ENCODE measurements at places on chromosomes 7 and 10. TPM values are rescaled to one million over a fixed set of nuclear protein-coding genes. Genes with fewer than 3 reads are reported as not detected.
A peak's percentile ranks its signal among the peaks of the same experiment; 100 is the strongest.

Gene SMURF1
- total RNA-seq, result 32.3 TPM

DNA sequence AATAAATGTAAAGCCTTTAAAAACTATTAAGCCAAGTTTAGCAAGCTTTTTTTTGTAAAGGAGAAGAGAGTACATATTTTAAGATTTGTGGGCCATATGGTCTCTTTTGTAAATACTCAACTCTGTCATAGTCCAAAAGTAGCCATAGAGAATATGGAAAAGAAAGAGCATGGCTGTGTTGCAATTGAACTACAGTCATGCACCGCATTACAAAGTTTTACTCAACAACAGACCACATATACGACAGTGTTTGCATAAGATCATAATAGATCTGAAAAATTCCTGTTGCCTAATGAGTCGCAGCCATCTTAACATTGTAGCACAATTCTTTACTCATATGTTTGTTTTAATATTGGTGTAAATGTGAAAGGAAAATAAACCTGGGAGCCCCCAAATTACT is 440.8 kb downstream of the HTR7 start:
- peak; percentile 70 for DNase-seq

GRCh38 chr10:47443145-47443544 is 40.8 kb downstream of the ANXA8 start:
- DNase-seq, result no peak

- no peak for DNase-seq
Measured at GRCh38 chr7:20306180-20306946, 24.3 kb upstream of the ITGB8 start.

GRCh38 chr7:149375234-149376008 is 85.4 kb downstream of the ZNF777 start:
- DNase-seq, result no peak

Gene FEZF1
- not detected for total RNA-seq

DNA sequence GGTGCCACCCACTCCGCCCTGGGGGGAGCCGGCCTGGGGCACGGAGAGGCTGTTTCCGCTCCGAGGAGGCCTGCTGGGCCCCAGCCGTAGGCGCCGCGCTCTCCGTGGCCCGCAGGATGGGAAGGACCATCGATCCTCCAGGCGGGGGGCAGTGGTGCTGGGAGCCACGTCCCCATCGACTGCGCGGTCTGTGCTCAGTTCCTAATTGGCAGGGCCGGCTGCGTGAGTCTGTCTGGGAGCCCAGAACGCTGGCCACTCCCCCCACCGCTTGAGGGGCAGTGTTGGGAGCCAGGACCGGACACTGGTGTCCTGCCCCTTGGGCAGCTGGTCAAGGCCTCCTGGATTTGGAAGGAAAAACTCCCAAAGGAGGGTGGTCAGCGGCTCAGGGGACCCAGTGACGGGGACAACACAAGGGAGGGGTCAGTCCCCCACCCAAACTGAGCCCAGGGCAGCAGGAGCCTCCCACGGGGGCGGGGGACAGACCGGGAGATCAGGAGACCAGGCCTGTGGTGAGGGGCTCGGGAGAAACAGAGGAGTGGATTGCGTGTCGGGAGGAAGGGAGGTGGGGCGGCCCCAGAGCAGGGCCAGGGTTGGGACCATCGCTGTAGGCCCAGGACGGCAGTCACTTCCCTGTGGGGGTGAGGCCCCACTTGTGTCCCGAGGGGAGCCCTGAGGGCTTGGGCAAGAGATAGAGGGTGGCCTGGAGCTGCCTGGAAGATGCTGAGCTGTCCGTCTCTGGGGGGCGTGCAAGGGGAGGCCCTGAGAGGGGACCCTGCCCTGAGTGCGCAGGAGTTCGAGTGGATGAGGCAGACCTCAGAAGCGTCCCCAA is 89.0 kb downstream of the UNCX start:
- no peak for DNase-seq

DNA sequence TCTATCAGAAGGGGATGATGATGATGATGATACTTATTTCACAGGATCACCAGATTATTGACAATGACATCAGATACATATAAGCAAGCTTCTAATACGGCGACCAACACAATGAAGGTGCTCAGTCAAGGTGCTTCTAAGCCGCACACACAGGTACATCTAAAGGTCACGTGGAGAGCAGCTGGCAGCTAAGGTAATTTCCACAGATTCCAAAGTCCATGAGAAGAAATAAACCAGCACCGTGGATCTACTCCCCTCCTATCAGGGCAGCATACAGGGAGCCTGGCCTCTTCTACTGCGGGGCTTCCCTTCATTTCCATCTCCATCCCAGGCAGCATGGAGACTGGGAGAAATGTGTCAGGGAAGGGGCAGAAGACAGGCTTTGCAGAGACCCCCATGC is 37.5 kb downstream of the DENND11 start:
- no peak for DNase-seq

DNA sequence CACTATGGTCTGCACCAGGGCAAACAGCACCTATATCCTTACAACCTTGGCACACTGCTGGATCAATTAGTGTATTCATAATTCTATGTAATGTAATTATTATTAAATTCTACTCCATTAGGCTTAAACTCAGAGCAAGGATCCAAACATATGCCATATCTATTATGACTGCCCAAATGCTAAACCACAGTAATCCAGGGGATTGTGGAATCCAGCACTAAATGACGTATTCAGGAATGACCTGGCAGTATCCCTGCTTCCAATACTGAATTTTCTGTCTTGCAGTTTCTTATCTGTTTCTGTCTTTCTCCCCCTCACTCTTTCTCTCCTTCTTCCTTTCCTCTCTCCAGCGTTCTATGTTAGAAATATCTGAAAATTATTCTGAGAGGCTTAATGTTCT is 16.5 kb upstream of the UBE2D1 start:
- DNase-seq, result no peak

GRCh38 chr10:12264204-12264940 is 68.4 kb downstream of the CDC123 start:
- DNase-seq, result peak; percentile 65

Gene KCND2
- 0.17 TPM for total RNA-seq

- DNase-seq, result no peak
Measured at GRCh38 chr7:115789901-115790300, 240.7 kb downstream of the TFEC start.

- DNase-seq, result no peak
Measured at GRCh38 chr10:112783351-112784021, 166.6 kb upstream of the TCF7L2 start.

- no peak for DNase-seq
Measured at GRCh38 chr7:46424934-46425333, 503.9 kb upstream of the IGFBP3 start.

DNA sequence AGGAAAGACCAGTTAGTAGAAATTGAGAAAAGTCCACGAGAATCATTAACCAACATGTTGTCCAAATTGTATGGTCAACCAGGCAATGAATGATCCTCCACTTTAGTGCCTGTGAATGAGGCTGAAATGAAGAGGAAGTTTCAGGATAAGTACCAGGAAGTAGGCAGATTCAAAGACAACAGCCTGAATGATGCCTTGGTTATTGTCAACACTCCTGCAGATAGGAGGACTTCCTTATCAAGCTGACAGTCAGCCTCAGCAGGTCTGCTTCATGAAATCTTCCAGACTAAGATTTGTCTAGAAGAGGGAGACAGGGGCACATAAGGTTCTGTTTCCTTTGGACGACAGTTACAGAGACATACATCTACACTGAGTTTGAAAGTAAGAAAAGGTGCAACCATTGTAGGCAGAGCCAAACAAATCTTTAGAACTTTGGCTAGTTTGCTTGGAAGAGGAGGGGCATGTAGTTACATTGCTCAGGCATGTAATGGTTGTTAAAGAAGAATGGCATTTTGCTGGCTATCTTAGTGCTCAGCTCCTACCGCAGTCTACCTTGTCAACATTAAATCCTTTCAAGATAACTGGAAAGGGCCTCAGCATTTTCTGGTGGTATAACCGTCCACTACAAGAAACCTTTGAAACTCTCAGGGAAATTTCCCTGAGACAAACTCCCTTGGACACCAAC is 81.4 kb downstream of the ABI1 start:
- no peak for DNase-seq

Gene FFAR4
- total RNA-seq, result 1.5 TPM

DNA sequence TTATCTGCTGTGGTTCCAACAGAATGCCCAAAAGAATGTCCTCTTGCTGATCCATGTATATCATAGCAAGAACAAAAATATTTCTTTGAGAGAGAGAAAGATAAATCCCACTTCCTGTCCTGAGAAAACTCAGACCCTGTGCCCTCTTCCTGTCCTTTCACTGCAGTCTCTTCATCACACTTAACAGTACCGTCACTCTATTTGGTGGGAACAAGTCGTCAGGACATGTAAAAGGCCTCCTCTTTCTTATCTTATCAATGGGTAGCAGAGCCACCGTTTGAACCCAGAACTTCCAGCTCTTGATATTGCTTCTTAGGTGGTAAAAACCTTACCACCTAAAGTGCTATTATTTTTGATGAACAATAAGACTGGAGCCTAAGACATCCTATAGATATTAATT is 43.9 kb downstream of the CHRM2 start:
- DNase-seq, result no peak

GRCh38 chr7:115229401-115230105 is 307.7 kb downstream of the MDFIC start:
- no peak for DNase-seq

GRCh38 chr10:113108194-113108835 is 158.3 kb downstream of the TCF7L2 start:
- DNase-seq, result peak; percentile 13

DNA sequence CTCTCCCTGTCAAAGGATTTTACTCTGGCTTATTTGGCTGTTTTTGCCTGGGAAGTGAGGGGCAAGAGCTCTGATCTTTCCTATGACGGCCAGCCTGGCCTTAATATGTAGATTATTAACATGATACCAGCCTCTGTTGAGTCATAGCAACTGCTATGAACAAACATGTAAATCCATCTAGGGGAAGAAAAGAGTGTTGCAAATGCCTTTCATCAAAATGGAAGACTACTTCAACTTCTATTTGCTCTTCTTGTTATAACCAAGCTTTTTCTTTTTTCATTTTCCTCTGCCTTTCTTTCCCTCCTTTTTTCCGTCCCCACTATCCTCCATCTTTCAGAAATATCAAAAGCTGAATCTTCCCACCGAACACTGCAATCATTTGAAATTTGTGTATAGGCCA is 46.6 kb downstream of the BTRC start:
- DNase-seq, result no peak

DNA sequence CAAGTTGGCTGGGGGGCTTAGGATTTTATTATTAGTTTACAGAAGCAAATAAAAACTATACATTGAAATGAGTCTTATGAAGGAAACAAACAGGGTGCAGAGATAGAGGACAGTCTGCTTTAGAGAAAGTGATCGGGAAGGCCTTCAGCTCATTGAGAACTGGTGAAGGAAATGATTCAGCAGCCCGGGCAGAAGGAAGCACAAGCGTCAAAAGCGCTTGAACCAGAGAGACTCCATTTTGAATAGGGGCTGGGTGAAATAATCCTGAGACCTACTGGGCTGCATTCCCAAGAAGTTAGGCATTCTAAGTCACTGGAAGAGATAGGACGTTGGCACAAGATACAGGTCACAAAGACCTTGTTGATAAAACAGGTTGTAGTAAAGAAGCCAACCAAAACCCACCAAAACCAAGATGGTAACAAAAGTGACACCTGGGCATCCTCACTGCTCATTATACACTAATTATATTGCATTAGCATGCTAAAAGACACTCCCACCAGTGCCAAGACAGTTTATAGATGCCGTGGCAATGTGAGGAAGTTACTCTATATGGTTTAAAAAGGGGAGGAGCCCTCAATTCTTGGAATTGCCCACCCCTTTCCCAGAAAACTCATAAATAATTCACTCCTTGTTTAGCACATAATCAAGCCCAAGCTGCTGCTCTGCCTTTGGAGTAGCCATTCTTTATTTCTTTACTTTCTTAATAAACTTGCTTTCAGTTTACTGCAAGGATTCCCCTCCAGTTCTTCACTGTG is 83.1 kb upstream of the MPP7 start:
- DNase-seq, result no peak

- DNase-seq, result no peak
Measured at GRCh38 chr7:97576043-97576442, 155.8 kb upstream of the TAC1 start.

All from PC-3 (cell line).